ENCODE measurements at places on chromosomes 2 and 18. TPM values are rescaled to one million over a fixed set of nuclear protein-coding genes. Genes with fewer than 3 reads are reported as not detected.
A peak's percentile ranks its signal among the peaks of the same experiment; 100 is the strongest.

Gene LYPD6B
- 12.4 TPM for total RNA-seq

- H3K36me3 ChIP-seq, result no peaks in the 10 kb centered on the region
- no peaks in the 10 kb centered on the region for H3K27me3 ChIP-seq
- H3K27ac ChIP-seq, result no peak overlapping the region
- no peak overlapping the region for H3K4me3 ChIP-seq
- DNase-seq, result no peak
- peaks cover 2% of the 10 kb centered on the region for H3K4me1 ChIP-seq
These were observed 142.6 kb upstream of the SPRED2 start for GRCh38 chr2:65574993-65575392.

Gene TXNDC2
- total RNA-seq, result not detected

Gene BUB1
- total RNA-seq, result 12.4 TPM

GRCh38 chr2:210392469-210392881 is 77.5 kb upstream of the MYL1 start:
- peaks cover 5% of the 10 kb centered on the region for H3K4me1 ChIP-seq
- no peak for DNase-seq
- no peaks in the 10 kb centered on the region for H3K36me3 ChIP-seq
- no peak overlapping the region for H3K27ac ChIP-seq
- no peaks in the 10 kb centered on the region for H3K27me3 ChIP-seq

DNA sequence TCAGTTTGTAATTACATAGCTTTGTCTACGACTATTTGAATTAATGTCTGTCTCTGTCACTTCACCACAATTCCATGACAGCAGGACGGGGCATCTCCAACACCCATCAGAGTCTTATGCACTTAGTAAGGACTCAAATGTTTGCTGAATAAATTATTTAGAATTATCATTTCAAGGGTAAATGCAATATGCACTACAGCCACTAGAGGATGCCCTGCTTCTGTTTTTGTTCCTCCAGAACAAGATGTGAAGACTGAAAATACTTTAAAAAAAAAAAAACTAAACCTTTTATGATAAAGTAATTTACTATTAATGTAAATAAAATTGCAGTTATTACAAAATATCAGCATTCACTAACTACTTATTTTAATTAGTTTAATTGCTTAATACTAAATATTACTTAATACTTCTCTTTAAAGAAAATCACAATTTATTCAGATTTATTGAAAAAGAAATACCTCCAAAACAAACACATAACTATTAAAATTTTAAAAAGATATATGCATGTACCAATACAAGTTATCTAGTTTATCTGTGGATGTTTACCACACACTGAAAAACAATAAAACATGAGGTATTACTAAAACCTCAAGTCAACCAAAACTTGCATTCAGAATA is 3.2 kb downstream of the PIGN start:
- H3K27ac ChIP-seq, result no peak overlapping the region
- peaks cover 15% of the 10 kb centered on the region for H3K4me1 ChIP-seq
- no peaks in the 10 kb centered on the region for H3K36me3 ChIP-seq
- no peaks in the 10 kb centered on the region for H3K27me3 ChIP-seq

Gene BMPR2
- total RNA-seq, result 107 TPM

- H3K27ac ChIP-seq, result no peak overlapping the region
- no peak for DNase-seq
- no peaks in the 10 kb centered on the region for H3K4me1 ChIP-seq
- H3K4me3 ChIP-seq, result no peak overlapping the region
These were observed 765.0 kb upstream of the CELF4 start for GRCh38 chr18:38330573-38330972.

- H3K4me3 ChIP-seq, result no peak overlapping the region
- no peaks in the 10 kb centered on the region for H3K4me1 ChIP-seq
- no peak overlapping the region for H3K27ac ChIP-seq
- DNase-seq, result no peak
- H3K27me3 ChIP-seq, result no peaks in the 10 kb centered on the region
These were observed 98.1 kb upstream of the HS6ST1 start for GRCh38 chr2:128416806-128417205.

Gene NPPC
- total RNA-seq, result 0.77 TPM

DNA sequence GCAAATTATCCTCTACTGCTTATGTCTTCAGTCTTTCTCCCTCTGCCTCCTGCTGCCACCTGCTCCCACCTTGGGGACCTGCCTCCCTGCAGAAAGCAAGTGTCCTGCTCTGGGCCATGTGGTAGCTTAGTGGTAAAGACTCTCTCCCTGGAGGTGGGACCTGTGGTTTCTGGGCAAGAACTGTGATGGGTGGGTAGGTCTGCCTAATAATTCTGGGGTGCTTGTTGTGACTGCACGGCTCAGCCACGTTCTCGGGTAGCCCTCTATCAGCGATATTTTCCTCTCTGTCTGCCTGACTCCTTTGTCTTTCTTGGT is 16.4 kb upstream of the CD28 start:
- peak overlapping the region; percentile 18 for H3K27ac ChIP-seq
- no peak overlapping the region for H3K4me3 ChIP-seq
- DNase-seq, result no peak
- no peaks in the 10 kb centered on the region for H3K27me3 ChIP-seq
- H3K36me3 ChIP-seq, result no peaks in the 10 kb centered on the region
- peaks cover 8% of the 10 kb centered on the region for H3K4me1 ChIP-seq

DNA sequence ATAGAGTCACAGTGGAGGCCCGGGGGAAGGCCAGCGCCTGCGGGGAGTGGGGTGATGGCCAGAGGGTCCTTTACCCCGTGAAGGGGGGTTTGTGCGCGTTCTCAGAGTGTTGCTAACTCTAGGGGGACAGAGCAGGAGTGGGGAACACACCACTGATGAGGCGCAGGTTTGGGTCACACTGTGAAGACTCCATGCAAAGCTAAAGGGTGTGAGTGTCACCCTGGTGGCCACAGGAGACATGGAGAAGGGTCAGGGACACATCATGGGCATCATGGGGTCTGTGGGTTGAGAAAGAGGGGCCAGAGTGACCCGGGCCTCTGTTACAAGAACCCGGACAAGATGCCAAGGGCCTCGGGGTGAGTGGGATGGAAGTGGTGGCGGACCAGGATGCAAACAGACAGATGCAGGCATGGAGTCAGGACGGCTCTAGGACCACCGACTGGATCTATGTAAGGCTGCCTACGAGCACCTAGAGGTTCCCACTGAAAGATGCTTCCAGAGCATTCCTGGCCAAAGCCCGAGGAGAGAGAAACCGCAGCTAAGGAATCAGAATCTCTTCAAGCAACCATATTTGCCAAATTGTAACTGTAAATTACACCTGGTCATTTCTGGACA is 84.3 kb downstream of the PXDN start:
- peak; percentile 7 for DNase-seq
- H3K27me3 ChIP-seq, result no peaks in the 10 kb centered on the region
- H3K4me1 ChIP-seq, result no peaks in the 10 kb centered on the region
- H3K36me3 ChIP-seq, result peaks cover 2% of the 10 kb centered on the region
- H3K27ac ChIP-seq, result no peak overlapping the region

GRCh38 chr2:96888072-96889011 is 18.5 kb upstream of the SEMA4C start:
- no peaks in the 10 kb centered on the region for H3K4me1 ChIP-seq
- DNase-seq, result no peak

DNA sequence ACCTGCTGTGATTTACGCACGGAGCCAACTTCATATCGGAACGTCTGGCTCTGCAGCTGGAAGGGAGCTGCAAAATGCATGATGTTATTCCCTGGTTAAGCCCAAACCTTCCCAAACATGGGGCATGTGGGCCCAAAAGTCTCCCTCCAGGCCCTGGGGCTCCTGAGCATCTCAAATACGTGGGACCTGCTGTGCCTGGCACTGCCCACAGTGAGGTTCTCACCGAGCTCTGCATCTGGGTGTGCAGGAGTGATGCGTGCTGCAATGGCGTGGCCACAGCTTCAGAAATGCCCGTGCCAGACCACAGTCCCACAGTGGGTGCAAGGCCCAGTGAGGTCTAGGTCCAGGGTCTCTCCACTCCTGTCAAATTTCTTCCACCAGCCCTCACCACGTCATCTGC is 503.3 kb downstream of the EIPR1 start:
- H3K36me3 ChIP-seq, result no peaks in the 10 kb centered on the region
- H3K27ac ChIP-seq, result no peak overlapping the region
- no peak overlapping the region for H3K4me3 ChIP-seq
- no peaks in the 10 kb centered on the region for H3K27me3 ChIP-seq
- peaks cover 8% of the 10 kb centered on the region for H3K4me1 ChIP-seq

Gene DLX2
- not detected for total RNA-seq

Gene ALLC
- not detected for total RNA-seq

Gene GNAL
- 3.7 TPM for total RNA-seq

Gene ABCG8
- not detected for total RNA-seq

GRCh38 chr18:51998711-51999110 is 341.3 kb upstream of the DCC start:
- H3K27me3 ChIP-seq, result no peaks in the 10 kb centered on the region
- no peaks in the 10 kb centered on the region for H3K36me3 ChIP-seq
- DNase-seq, result no peak

Gene ITGA4
- total RNA-seq, result 18.3 TPM

GRCh38 chr2:9243357-9243756 is 36.7 kb downstream of the ASAP2 start:
- H3K27ac ChIP-seq, result no peak overlapping the region
- no peak overlapping the region for H3K4me3 ChIP-seq
- no peak for DNase-seq
- H3K27me3 ChIP-seq, result no peaks in the 10 kb centered on the region

Gene IHH
- 2.2 TPM for total RNA-seq

GRCh38 chr2:102736110-102736409 is 25.8 kb upstream of the TMEM182 start:
- peaks cover 17% of the 10 kb centered on the region for H3K4me1 ChIP-seq
- H3K4me3 ChIP-seq, result peak overlapping the region; percentile 98
- no peaks in the 10 kb centered on the region for H3K27me3 ChIP-seq
- peak overlapping the region; percentile 90 for H3K27ac ChIP-seq
- no peak for DNase-seq

DNA sequence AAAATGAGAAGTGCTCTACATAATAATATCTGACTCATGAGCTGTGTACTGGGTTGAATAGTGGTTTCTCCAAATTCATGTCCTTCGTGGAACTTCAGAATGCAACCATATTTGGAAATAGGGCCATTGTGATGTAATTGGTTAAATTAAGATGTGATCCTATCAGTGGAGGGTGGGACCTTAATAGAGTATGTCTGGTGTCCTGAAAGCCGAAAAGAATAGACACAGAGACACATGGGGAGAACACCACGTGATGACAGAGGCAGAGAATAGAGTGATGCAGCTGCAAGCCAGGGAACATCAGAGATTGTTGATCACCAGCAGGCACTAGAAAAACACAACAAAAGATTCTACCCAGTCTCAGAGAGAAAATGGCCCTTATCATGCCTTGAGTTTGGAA is 310.1 kb downstream of the EXOC6B start:
- no peak overlapping the region for H3K27ac ChIP-seq
- no peaks in the 10 kb centered on the region for H3K27me3 ChIP-seq
- no peaks in the 10 kb centered on the region for H3K4me1 ChIP-seq

GRCh38 chr2:15559379-15560139 is 1.6 kb downstream of the NBAS start:
- peak; percentile 8 for DNase-seq
- no peak overlapping the region for H3K27ac ChIP-seq
- peaks cover 2% of the 10 kb centered on the region for H3K4me1 ChIP-seq
- H3K4me3 ChIP-seq, result no peak overlapping the region
- H3K36me3 ChIP-seq, result peaks cover 6% of the 10 kb centered on the region

- H3K36me3 ChIP-seq, result no peaks in the 10 kb centered on the region
- no peak overlapping the region for H3K4me3 ChIP-seq
- no peak for DNase-seq
- H3K27ac ChIP-seq, result no peak overlapping the region
- no peaks in the 10 kb centered on the region for H3K4me1 ChIP-seq
These were observed 196.3 kb downstream of the MC4R start for GRCh38 chr18:60176259-60176658.

DNA sequence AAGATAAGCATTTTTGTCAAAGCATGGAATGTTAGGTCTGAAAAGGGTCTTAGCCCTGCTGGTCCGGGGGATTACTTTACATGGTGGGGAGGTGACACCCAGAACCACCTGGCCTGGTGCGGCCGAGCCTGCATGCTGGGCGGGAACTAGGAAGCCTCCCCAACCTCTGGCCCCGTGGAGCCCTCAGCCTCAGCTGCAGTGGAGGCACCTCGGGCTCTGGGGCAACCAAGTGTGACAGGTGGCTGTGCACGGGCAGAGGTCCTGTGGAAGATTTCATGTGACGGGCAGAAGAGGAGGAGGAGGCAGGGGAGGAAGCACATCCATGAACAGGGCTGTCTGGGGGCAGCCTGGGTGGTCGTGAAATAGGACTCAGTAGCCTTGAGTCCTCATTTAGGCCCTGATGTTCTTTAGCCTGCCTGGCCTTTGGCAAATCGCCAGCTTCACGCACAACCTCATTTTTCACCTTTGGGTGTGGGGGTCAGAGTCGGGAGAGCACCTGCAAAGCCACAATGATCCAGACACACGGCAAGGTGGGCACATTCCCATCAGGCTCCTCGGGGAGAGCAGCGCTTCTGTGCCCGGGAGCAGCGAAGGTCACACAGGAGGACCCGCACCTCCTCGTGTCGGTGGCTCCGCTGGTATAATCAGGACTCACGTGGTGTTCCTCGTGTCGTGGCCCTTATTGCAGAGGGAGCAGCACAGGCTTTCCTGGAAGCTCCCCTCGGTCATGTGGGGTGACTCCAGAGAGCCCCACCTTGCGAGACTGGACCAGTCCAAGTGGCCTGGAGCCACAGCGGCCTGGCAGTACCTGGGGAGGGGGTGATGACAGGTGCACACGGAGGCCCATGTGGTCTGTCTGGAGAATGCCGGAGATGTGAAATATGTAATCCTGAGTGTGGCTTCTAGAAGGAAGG is 13.9 kb downstream of the CNDP2 start:
- peaks cover 22% of the 10 kb centered on the region for H3K36me3 ChIP-seq
- H3K4me3 ChIP-seq, result no peak overlapping the region
- no peak overlapping the region for H3K27ac ChIP-seq
- H3K27me3 ChIP-seq, result no peaks in the 10 kb centered on the region
- no peaks in the 10 kb centered on the region for H3K4me1 ChIP-seq

DNA sequence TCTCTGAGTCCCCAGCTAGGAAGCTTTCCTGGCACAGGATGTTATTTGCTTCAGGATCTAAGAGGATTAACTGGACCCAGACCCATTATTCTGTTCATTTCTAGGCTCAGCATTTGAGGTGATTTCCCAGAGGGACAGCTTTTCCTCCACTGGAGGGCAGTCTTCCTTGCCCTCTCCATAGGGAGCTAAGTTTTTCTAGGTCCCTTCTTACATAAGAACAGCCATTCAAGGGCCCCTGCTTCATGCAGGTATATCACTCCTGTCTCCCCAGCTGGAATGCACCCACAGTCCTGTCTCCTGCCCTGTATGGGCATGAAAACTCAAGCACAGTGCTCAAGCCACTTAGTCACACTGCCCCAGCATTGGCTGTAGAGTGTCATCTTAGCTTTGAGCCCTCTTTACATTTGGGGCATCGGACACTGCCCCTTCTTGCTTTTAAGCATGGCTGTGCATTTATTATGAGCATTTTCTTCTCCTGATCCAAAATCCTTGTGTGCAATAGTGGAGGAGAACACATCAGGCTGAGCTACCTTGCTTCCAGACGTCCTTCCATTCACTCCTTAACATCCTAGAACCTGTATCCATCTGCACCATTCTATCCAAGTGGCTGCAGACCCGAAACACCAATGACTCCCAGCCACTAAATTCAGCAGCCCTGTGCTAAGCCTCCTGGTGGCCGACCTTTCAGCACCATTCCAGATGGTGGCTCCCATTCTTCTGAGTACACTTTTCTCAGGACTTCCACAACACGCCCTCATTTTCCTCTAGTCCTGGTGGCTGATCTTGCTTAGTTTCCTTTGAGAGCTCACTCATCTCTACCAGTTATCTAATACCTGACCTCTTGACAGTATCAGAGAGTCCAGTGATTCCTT is 80.0 kb downstream of the COPS8 start:
- peaks cover 13% of the 10 kb centered on the region for H3K4me1 ChIP-seq
- no peak for DNase-seq
- no peaks in the 10 kb centered on the region for H3K27me3 ChIP-seq
- no peaks in the 10 kb centered on the region for H3K36me3 ChIP-seq
- no peak overlapping the region for H3K4me3 ChIP-seq

Data from lung (tissue), 17 donors.